ENCODE measurements at places on chromosomes 4 and X.

- no peak for DNase-seq
Measured at GRCh38 chr4:152316969-152317368, 218.9 kb downstream of the FBXW7 start.

DNA sequence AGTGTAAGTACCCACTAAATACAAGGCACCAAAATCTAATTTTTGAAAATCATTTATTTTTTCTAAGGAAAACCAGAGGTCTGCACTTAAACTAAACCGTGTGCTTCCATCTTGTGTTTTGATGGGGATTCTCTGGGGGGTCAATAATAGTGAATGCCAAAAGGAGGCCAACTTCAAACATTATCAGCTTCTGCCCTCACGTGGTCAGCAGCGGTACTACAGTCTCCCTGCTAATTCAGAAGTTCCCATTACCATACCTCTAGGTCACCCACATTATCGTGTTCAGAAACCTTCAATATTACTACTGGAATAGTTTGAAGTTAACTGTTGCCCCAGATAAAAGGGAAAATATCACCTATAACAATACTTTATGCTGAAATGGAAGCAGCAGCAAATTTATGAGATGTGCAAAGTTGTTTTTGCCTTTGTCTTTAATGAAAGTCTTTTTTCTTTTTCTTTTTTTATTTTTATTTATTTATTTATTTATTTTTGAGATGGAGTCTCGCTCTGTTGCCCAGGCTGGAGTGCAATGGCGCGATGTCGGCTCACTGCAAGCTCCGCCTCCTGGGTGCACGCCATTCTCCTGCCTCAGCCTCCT, 17.3 kb downstream of the CTPS2 start:
- DNase-seq, result peak; percentile 62

DNA sequence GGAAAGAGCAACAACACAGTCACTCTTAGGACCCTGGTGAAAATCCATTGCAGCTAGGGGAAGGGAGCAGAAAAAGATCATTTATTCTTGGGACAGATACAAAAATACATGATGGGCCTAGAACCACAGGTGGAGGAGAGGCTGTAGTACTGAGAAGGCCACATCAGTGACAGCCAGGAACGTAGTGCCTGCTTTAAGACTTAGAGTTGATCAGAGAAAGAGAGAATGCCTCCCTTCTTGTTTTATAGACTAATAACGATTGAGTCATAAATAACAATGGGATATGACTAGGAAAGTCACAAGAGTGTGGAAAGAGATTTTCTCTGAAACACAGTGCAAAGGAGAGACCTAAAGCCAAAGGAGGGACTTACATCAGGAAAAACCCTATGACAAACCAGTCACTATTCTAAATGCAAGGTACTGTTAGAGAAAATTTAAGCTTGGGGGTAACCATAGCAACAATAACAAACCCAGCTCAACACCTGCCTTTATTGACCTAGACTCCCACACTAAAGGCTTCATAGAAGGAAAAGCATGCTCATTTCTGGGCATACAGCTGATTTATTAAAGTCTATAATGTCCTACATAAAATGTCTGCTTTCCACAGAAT, 1015.0 kb upstream of the GRID2 start:
- no peak for DNase-seq

- no peak for DNase-seq
Measured at GRCh38 chr4:2076908-2077536, 17.9 kb downstream of the NAT8L start.

- no peak for DNase-seq
Measured at GRCh38 chr4:77449171-77449570, 156.4 kb upstream of the CXCL13 start.

GRCh38 chr4:174663216-174663615, 140.9 kb upstream of the HPGD start:
- no peak for DNase-seq

DNA sequence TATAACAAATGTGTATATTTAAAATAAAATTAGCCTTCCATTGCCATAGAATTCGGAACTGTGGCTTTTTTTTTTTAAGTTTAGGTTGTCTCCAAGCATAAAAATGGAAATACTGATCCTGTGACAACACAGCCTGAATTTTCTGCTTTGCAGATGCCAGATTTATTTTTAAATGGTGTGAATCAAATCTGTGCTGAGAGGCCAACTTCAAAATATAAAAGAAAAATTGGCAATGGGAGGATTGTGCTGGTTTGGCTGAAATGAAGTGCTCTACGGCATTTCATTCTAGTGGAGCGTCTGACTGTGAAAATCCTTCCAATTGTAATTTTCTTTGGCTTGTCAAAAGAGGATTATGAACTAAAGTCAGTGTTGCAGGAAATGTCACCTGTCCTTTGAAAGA, 580.3 kb upstream of the ZFP42 start:
- DNase-seq, result no peak

GRCh38 chr4:89519771-89520320, 212.2 kb upstream of the GPRIN3 start:
- no peak for DNase-seq

- no peak for DNase-seq
Measured at GRCh38 chr4:80809039-80809729, 221.3 kb upstream of the BMP3 start.

DNA sequence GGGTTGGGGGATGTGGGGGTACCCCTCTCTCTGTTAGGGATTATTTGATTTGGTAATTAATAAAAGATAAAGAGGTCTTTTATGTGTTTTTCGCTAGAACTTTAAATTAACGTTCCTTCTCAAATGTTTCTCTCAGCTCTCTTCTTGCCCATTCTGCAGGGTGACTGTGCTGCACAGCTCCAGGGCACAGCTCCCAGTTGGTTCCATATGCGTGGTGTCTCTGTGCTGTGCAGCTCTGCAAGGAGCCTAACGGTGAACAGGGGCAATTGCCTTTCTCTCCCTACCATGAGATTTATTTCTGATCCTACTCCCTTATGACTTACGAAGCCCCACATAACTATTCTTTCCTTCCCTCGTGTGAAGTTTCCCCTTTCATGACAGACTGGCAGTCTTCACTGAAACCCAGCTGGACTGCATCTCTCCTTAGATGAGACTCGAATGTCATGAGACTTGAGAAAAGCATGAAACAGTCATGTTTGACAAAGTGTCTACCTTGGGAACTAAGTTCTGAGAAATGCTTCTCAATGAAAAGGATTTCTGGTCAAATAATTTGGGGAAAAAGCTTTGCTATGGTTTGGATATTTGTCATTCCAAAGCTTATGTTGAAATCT, 50.2 kb upstream of the SPRY1 start:
- DNase-seq, result no peak

GRCh38 chr4:104677116-104677515, 182.4 kb upstream of the CXXC4 start:
- no peak for DNase-seq

Data from NB4 (cell line).